ENCODE measurements at places on chromosomes 3 and 15.

DNA sequence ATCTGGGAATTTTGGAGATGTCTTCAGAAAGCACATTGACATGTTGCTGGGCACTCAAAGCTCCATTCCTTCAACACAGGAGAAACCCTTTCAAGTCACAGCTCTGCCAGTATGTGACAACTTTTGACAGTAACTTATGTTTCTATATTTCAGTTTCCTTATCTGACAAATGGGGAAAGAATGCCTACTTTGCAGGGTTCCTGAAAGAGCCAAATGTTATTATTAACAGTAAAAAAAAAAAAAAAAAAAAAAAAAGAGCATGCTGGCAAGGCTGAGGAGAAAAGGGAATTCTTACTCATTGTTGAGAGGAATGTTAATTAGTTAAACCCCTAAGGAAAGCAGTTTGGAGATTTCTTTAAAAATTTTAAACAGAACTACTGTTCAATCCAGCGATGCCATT, 272.5 kb upstream of the TGFBR2 start:
- no peak for DNase-seq

DNA sequence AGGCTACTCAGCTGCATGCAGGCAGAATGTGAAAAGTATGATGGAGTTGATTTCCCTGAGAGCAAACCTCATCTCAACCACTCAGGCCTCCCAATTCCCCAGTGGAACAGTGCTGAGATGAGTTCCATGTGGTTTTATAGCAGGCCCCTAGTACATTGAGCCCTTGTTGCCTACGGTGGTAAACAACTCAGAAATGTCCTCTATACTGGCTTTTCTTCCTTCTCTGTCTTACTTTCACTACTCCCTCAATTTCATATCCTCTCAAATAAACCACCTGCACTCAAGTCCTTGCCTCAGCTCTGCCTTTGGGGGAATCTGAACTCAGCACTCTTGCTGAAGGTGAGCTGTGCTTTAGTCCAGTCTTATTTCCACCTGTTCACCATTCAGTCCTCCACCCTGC, 399.9 kb downstream of the PDCD6IP start:
- no peak for DNase-seq

DNA sequence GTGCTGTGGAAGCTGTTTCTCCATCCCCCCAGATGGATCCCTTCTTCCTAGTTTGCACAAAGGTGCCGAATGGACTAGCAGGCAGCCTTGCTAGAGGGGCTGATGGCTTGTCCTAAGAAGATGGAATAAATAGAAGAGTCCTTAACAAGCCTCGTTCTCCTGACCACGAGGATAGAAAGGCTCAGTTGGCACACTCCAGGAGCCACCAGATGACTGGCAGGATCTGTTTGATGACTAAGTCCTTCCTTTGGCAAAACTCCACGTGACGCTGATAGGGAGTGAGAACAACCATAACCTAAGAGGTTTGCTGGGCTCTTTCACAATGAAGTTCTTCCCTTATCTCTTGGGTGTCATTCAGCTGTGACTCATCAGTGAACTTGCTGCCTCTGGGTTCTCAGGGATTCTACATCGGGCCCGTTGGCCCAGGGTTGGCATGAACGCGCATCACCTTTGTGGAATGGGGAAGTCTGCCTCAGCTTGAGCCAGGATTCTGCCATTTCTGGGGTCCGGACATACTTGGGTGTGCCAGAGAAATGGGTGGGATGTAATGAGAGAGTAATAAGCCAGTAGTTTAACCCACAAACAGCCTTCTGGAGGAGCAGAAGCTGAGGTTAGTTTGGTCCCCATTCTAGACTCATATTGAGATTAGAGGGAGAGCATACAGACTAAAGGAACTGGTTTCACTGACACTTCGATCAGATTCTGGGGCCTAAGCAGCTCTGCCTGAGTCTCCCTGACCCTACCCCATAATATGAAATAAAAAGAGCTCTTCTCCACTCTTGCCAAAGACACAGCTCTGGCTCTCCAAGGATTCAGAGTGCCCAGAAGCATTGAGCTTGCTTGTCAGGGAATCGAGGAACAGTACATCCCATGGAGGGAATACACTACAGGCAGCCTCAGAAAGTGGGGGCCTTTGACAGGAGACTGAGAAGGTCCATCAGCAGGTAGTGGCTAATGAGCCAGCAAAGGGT, 2.0 kb upstream of the MELTF start:
- DNase-seq: no peak

GRCh38 chr3:67635806-67636205, 18.6 kb downstream of the SUCLG2 start:
- DNase-seq: no peak

DNA sequence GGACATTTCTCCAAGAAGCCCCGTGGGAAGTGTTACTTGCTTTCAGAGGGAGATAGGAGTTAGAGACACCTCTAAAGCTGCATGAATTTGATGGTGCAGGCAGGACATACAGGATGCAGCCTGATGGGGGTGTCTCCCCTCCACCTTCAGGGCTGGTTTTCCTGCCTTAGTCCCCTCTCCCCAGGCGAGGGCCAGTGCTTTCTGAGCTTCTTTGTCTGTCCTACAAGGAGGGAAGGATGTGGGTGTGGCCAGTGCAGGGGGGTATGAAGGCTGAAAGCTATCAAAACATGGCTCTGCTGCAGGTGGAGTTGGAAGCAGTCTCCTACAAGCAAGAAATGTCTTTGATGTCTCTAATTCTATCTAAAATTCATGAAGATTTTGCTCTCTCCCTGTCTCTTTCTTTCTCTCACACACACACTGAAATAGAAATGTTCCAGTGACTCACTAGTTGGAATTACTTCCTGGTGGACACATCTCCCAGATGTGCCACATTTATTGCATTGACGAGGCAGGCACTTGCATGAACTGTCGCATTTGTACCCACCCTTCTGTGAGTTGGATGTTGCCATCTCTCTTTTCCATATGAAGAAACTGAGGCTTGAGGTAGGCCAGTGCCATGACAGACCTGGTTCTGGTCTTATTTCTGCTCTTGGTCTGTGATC, 13.9 kb upstream of the PODXL2 start:
- no peak for DNase-seq

GRCh38 chr3:172084871-172085556, 45.6 kb downstream of the FNDC3B start:
- DNase-seq: no peak

- DNase-seq: no peak
These were observed 16.9 kb downstream of the TKT start for GRCh38 chr3:53238886-53239285.

GRCh38 chr3:136818769-136819391, at the start of gene SLC35G2:
TSS of gene SLC35G2 (plus strand) at chr3:136819126. CDS start at chr3:136854461, 35,335 bp downstream.
- DNase-seq: no peak

DNA sequence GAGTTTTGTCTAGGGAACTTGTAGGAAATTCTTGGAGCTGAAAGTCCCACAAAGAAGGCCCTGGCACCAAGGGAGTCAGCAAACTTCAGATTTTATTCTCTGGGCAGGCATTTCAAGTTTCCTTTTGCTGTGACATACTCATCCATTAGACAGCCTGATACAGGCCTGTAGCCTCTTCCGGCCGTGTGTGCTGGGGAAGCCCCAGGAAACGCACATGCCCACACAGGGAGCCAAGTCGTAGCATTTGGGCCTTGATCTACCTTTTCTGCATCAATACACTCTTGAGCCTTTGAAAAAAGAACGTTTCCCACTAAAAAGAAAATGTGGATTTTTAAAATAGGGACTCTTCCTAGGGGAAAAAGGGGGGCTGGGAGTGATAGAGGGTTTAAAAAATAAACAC, 15.0 kb downstream of the TIGIT start:
- DNase-seq: no peak

- DNase-seq: no peak
These were observed 47.4 kb upstream of the HACD2 start for GRCh38 chr3:123632161-123632655.

GRCh38 chr3:165211721-165212120, 15.5 kb upstream of the SLITRK3 start:
- no peak for DNase-seq

GRCh38 chr3:128349963-128350599, 116.6 kb downstream of the DNAJB8 start:
- no peak for DNase-seq

Data from SIG-M5 (cell line).